ENCODE measurements at places on chromosomes 12 and 14.

DNA sequence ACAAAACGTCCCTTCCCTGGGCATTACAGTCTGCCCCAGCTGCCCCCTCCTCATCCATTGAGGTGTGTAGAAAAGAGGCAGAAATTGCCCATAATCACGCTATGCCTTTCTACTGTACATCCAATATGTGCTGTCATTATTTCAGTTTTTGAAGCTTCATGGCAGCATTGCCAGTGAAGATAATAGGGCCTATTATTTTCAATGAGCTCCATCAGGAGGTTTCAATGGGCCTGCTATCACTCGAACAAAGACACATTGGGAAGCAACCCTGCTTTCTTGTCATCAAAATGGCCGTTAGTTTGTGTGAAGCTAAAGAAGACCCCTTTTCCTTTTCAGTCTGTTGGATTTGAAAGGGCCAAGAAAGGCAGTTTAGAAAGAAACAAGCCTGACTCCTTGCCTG is 653.8 kb downstream of the NOVA1 start:
- no peak for DNase-seq

GRCh38 chr12:24931666-24932405 is 17.1 kb downstream of the BCAT1 start:
- DNase-seq = no peak

GRCh38 chr14:88005978-88006851 is 1.3 kb downstream of the GPR65 start:
- no peak for DNase-seq

GRCh38 chr12:95547522-95548055 is 3.7 kb downstream of the USP44 start:
- DNase-seq = no peak

- DNase-seq = no peak
Measured at GRCh38 chr14:45015133-45015532, 53.1 kb downstream of the TOGARAM1 start.

- no peak for DNase-seq
Measured at GRCh38 chr12:100254876-100255275, 12.0 kb downstream of the DEPDC4 start.

GRCh38 chr12:74538491-74539258 is 1.0 kb downstream of the ATXN7L3B start:
- DNase-seq = no peak

GRCh38 chr14:100979079-100979478 is 75.6 kb upstream of the RTL1 start:
- no peak for DNase-seq

Measured in fibroblast of skin of left quadriceps (primary cell).